Thoracic aorta endothelial cell (primary cell): ENCODE measurements at places on chromosomes 16 and 17. TPM values are rescaled to one million over a fixed set of nuclear protein-coding genes. Genes with fewer than 3 reads are reported as not detected.

CTF1 gene
- total RNA-seq: 0.13 and 0.14 TPM in 2 replicates

VWA3A gene
- 0.29 TPM in 1 of 2 replicates, not detected in the other for total RNA-seq

ABCA10 gene
- 0.80 and 1.0 TPM in 2 replicates for total RNA-seq

HEATR9 gene
- not detected in 2 replicates for total RNA-seq

KRTAP4-6 gene
- total RNA-seq: not detected in 2 replicates

CACNG3 gene
- not detected in 2 replicates for total RNA-seq

SLFN5 gene
- total RNA-seq: 36.6 and 44.4 TPM in 2 replicates

ITGA2B gene
- total RNA-seq: 0.22 TPM in 1 of 2 replicates, not detected in the other

SLFN12 gene
- total RNA-seq: 47.0 and 61.0 TPM in 2 replicates

ZDHHC1 gene
- total RNA-seq: 4.0 and 6.3 TPM in 2 replicates

LAT gene
- total RNA-seq: 0.66 and 0.79 TPM in 2 replicates

TP53TG3C gene
- total RNA-seq: not detected in 2 replicates

SMPD3 gene
- not detected in 2 replicates for total RNA-seq

SMIM5 gene
- total RNA-seq: under 0.01 TPM in 1 of 2 replicates, not detected in the other

SCNN1G gene
- not detected in 2 replicates for total RNA-seq

BCAR1 gene
- total RNA-seq: 190 and 266 TPM in 2 replicates

TPPP3 gene
- 0.07 TPM in 1 of 2 replicates, not detected in the other for total RNA-seq

WSCD1 gene
- total RNA-seq: 49.9 and 53.8 TPM in 2 replicates

GCGR gene
- not detected in 2 replicates for total RNA-seq

SHISA9 gene
- total RNA-seq: under 0.01 TPM in 1 of 2 replicates, not detected in the other

DCUN1D3 gene
- total RNA-seq: 42.6 and 46.5 TPM in 2 replicates

SRL gene
- 0.07 and 0.13 TPM in 2 replicates for total RNA-seq

SMG1 gene
- total RNA-seq: 132 and 143 TPM in 2 replicates

PPP1R27 gene
- not detected in 2 replicates for total RNA-seq

NPIPB2 gene
- 5.7 and 6.9 TPM in 2 replicates for total RNA-seq

CA7 gene
- total RNA-seq: not detected in 2 replicates

LGALS9 gene
- total RNA-seq: 5.6 and 12.3 TPM in 2 replicates

FOXO3B gene
- total RNA-seq: 3.9 and 6.2 TPM in 2 replicates

PIPOX gene
- 1.8 and 3.1 TPM in 2 replicates for total RNA-seq

HASPIN gene
- 11.8 and 22.0 TPM in 2 replicates for total RNA-seq

ITGAD gene
- total RNA-seq: not detected in 2 replicates

ZKSCAN2 gene
- total RNA-seq: 7.0 and 7.8 TPM in 2 replicates

ABCA8 gene
- total RNA-seq: 15.8 and 77.7 TPM in 2 replicates

ZACN gene
- total RNA-seq: 0.07 TPM in 1 of 2 replicates, not detected in the other

CDH11 gene
- total RNA-seq: 59.3 and 151 TPM in 2 replicates

SALL1 gene
- under 0.01 TPM in 1 of 2 replicates, not detected in the other for total RNA-seq

TRPV3 gene
- under 0.01 TPM in 1 of 2 replicates, not detected in the other for total RNA-seq

OTOP2 gene
- total RNA-seq: not detected in 2 replicates

SECTM1 gene
- 2.8 and 3.7 TPM in 2 replicates for total RNA-seq

MYH13 gene
- total RNA-seq: not detected in 2 replicates

PRKCB gene
- total RNA-seq: under 0.01 and 0.14 TPM in 2 replicates

AGRP gene
- total RNA-seq: not detected in 2 replicates

TTYH2 gene
- 1.5 and 5.5 TPM in 2 replicates for total RNA-seq

OMG gene
- total RNA-seq: 0.13 TPM in 1 of 2 replicates, not detected in the other

CCL4L2 gene
- total RNA-seq: not detected in 2 replicates

CCDC137 gene
- total RNA-seq: 12.8 and 16.5 TPM in 2 replicates

RABEP1 gene
- total RNA-seq: 59.4 and 66.9 TPM in 2 replicates

MPV17L gene
- 0.13 and 3.4 TPM in 2 replicates for total RNA-seq

GPR179 gene
- total RNA-seq: not detected in 2 replicates

PHF12 gene
- total RNA-seq: 24.8 and 29.4 TPM in 2 replicates

SLC38A10 gene
- 58.9 and 76.7 TPM in 2 replicates for total RNA-seq

GEMIN4 gene
- 23.7 and 30.3 TPM in 2 replicates for total RNA-seq

KRT17 gene
- total RNA-seq: 0.22 and 0.80 TPM in 2 replicates

CACNG4 gene
- total RNA-seq: not detected in 2 replicates

CHMP1A gene
- total RNA-seq: 85.7 and 104 TPM in 2 replicates

VPS9D1 gene
- total RNA-seq: 6.9 and 7.2 TPM in 2 replicates
